ENCODE measurements at places on chromosomes 1 and 21.
A peak's percentile ranks its signal among the peaks of the same experiment; 100 is the strongest.

GRCh38 chr1:8984990-8985389 lies 39.3 kb downstream of the CA6 start:
- no peak for DNase-seq

- peak; percentile 21 for DNase-seq
These were observed 12.7 kb upstream of the AIM2 start for GRCh38 chr1:159089184-159089791.

DNA sequence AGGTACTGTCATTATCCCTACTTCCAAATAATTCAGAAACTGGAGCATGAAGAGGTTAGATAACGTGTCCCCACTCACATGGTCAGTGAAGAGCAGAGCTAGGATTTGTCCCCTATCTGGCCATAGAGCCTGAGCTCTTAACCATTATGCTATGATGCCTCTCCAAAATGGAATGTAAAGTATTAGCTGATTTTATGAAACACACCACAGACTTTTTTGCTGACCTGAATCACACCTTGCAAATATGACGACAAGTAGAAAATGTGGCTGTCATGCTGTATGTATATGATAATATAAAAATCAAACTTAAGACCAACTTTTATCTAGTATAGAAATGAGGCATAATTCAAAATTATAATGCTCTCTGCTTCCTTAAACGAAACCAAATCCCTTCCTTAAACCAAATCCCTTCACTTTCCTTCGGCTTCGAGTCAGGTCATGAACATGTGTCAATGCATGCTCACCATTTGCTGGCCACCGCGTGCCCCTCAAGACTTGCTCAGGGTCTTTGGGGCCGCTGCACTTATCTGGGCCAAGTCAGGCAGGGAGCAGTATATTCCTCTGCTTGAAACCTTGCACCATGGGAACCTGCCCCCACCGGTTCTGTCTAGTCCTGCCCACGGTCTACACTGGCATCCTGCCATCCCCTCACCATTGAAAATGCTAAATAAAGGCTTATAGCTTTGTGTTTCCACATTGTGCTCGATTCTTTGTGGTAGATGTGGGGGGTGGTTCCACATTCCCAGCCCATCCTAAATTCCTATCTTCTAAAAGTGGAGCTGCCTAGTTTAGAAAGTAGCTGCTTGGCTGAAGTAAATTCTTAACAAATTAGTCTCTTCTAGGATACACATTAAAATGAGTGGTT lies 1.6 kb upstream of the TMCC2 start:
- no peak for DNase-seq

DNA sequence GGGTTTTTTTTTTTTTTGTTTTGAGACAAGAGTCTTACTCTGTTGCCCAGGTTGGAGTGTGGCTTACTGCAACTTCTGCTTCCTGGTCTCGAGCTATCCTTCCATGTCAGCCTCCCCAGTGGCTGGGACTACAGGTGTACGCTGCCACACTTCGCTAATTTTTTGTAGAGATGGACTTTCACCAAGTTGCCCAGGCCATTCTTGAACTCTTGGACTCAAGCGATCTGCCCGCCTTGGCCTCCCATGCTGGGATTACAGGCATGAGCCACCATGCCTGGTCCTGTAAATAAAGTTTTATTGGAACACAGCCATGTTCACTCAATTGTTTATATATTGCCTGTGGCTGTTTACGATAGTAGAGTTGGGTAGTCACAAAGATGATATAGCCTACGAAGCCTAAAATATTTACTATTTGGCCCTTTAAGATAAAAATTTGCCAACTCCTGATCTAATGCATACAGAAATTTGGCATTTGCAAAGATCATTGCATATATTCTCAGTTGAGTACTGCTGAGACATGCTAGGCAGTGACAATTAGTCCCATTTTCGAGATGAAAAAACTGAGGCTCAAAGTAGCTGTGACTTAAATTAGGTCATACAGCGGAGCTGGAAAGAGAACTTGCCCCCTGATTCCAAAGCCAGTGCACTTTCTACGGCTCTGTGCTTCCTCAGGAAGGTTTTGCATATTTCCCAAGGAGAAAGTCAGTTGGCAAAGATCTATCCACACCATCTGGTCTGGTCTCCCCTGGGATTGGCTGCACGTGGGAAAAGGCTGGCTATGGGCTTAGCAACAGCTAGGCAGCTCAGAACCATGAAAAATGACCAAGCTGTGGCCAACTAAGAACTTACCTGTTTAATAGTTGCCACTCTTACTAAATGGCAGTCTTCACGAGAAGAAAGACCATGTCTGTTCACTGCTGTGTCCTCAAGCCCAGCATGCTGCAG lies 19.4 kb downstream of the MECR start:
- DNase-seq, result no peak

GRCh38 chr1:16149146-16149545 lies 6.7 kb downstream of the EPHA2 start:
- DNase-seq, result no peak

Measured in choroid plexus epithelial cell (primary cell).